M059J (cell line): ENCODE measurements at places on chromosomes 12 and 14.

GRCh38 chr14:31894351-31894750 lies 182.8 kb upstream of the ARHGAP5 start:
- DNase-seq = no peak

- DNase-seq = peak; percentile 40
Observed at GRCh38 chr14:50363714-50364111, 33.0 kb downstream of the CDKL1 start.

- no peak for DNase-seq
Observed at GRCh38 chr12:54390668-54391551, 6.4 kb upstream of the ZNF385A start.

DNA sequence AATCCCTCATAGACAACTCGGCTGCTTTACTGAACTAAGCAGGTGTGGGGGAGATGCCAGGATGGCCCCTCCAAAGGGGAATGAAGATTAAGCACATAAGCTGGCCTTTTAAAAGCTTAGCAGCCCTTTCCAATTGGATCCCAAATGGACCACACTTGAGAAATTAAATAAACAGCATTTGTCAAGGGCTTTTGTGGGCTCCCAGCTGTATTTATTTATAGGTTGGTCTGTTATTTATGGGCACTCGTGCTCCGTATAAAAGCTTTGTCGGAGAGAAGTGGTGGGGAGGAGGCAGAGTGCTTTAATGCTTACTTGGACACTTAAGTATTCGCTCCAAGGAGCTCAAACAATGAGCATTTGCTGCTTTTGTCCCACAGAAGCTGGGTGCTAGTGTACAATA lies 580.2 kb downstream of the MED13L start:
- peak; percentile 22 for DNase-seq

GRCh38 chr12:15364221-15365160 lies 42.2 kb downstream of the PTPRO start:
- DNase-seq = peak; percentile 4

GRCh38 chr14:65849091-65849490 lies 436.6 kb downstream of the FUT8 start:
- DNase-seq = no peak

DNA sequence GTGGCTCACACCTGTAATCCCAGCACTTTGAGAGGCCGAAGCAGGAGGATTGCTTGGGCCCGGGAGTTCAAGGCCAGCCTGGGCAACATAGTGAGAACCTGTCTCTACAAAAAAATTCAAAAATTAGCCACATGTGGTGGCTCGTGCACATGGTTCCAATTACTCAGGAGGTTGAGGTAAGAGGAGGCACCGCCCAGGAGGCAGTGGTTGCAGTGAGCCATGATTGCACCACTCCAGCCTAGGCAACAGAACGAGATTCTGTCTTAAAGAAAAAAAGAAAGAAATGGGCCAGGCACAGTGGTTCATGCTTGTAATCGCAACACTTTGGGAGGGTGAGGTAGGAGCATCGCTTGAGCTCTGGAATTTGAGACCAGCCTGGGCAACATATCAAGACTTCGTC lies 33.5 kb downstream of the MAP1LC3B2 start:
- DNase-seq = no peak

GRCh38 chr12:32217354-32218310 lies 111.0 kb downstream of the BICD1 start:
- DNase-seq = peak; percentile 93

DNA sequence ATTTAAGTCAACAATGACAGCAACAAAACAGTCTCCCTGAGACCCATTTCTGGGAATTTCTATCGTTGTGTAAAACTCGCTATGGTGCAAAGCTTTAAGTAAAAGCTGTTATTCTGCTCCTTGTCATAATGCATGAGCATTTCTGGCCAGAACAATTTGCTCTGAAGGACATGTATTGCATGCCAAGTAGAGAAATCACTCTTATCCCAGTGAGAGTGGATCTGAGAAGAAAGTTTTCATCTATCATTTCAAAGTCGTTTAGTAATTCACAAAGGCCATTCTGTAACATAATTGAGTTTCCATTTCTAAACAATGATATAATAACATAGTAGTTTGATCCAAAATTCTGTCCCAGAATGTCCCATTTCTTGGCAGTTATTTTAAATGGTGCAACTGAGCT lies 86.6 kb downstream of the TBC1D30 start:
- no peak for DNase-seq

DNA sequence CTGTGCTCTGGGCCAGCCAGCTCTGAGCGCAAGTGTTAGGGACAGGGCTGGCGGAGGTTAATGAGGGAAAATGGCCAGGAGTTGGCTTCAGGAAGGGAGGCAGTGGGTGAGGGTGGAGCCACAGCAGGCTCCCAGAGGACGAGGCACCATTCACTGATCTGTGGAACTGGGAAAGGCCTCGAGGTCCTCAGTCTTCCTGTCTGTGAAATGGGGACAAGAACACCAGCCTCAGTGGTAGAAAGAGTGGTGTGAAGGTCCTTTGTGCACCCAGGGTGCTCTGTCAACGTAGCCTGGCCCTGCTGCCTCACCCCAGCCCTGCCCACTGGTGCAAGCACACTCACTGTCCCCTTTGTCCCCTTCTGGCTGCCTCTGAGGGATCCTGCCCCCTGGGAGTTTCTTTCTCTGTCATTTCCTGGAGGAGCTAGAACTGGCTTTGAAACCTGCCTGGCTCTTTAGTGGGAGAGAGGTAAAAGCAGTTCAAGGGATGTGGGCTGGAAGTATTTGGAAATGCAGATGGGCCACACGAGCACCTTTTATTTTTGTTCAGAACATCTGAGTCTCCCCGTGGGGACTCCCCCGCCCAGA lies 25.0 kb downstream of the SYNDIG1L start:
- DNase-seq = no peak

DNA sequence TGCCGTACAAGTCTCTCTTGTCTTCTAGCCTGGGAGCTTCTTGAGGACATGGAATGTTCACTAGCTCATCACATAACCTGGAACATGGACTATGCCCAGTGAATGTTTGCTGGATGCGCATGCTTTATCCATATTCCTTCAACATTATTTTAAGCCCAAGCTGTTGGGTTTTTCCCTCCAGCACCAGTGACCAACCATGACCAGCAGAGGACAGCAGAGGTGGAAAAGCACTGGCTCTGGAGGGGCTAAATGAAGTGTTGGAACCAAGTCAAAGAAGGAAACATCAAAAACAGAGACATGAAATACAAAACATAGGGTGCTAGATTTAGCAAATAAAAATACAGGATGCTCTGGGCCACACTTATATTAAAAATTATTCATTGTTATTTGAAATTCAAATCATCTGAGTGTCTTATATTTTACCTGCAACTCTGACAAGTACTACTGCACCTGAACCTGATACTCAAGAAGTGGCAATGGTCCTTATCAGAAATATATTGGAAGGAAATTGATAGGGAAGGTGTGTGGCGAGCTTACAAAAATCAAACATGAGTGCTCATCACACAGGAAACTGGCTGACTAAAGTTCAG lies 23.1 kb upstream of the HELB start:
- DNase-seq = peak; percentile 7

DNA sequence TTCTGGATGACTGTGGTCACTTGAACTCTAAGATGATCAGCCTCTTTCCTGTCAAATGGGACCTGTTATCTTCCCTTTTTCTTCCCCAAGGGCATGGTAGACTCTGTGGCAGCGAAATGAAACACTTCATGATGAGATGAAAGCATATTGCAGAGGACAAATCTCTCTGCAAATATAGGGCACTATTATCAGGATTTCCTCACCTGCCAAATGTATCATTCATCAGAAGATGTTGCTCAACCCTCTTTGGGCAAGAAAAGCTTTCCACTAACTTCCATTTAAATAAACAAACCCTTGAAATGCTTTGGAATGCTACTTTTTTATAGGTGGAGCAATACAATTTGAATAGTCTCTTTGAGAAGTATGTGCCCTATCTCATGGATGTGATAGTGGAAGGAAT lies 105.0 kb downstream of the DNAH10 start:
- no peak for DNase-seq

- no peak for DNase-seq
Observed at GRCh38 chr12:75650595-75651341, 139.4 kb upstream of the KRR1 start.

DNA sequence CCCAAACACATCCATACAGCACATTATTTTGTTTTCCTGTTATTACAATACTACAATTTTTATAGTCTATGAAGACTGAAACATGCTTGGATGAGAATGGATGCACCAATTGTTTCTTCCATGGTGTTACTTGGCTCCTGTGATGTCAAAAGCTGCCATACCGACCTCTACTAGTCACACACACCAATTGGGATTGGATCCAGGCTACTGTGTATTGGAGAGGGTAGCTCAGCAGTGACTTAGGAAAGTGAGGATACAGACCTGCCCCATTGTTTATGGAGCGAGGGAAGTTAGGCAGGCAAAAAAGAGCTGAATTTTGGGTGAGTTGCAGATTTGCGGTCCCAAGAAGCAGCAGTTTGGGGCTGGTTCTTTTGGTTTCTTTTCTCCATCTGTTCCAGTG lies 30.8 kb upstream of the AKAP6 start:
- peak; percentile 19 for DNase-seq

GRCh38 chr14:90096566-90096965 lies 34.8 kb downstream of the KCNK13 start:
- no peak for DNase-seq

DNA sequence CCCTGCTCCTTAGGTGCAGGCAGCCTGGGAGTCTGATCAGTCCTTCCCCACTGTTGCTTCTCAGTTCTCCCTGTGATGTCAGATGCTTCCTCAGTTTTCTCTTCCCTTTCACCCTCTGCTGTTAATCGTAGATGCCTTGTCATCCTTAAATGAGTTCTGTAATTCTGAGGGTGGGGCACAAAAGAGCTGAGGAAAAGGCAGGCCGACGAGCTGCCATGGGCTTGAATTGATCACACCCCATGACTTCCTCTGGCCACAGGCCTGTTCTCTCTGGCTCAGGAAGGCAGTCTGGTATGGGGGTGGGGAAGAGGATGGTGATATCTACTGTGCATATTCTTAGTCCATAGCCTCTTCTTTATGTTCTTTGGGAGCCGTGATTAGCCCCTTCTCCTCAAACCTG lies 5.2 kb upstream of the AP1G2 start:
- DNase-seq = no peak

GRCh38 chr12:64993461-64993860 lies 127.6 kb downstream of the WIF1 start:
- no peak for DNase-seq

GRCh38 chr12:31482816-31483215 lies 108.1 kb downstream of the DENND5B start:
- peak; percentile 94 for DNase-seq

- DNase-seq = no peak
Observed at GRCh38 chr12:120262852-120263747, 2.4 kb downstream of the PXN start.

GRCh38 chr12:75872762-75873161 lies 158.8 kb downstream of the PHLDA1 start:
- DNase-seq = no peak

DNA sequence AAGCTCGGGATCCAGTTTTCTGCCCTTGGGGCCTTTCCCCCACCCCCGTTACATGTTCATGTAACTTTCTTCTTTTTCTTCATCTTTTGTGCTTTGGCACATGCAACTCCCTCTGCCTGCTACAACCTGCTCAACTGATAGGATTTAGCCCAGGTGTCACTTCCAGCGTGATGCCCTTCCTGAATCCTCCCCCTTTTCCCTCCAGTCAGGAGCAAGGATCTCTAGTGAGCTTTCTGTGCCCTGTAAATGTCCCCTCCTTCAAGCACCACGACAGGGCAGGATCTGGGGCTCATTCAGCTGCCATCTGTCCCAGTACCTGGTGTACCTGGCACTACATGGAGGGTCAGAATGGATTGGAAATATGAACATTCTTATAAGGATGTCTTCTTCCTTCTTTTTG lies 15.3 kb downstream of the PELI2 start:
- DNase-seq = no peak

DNA sequence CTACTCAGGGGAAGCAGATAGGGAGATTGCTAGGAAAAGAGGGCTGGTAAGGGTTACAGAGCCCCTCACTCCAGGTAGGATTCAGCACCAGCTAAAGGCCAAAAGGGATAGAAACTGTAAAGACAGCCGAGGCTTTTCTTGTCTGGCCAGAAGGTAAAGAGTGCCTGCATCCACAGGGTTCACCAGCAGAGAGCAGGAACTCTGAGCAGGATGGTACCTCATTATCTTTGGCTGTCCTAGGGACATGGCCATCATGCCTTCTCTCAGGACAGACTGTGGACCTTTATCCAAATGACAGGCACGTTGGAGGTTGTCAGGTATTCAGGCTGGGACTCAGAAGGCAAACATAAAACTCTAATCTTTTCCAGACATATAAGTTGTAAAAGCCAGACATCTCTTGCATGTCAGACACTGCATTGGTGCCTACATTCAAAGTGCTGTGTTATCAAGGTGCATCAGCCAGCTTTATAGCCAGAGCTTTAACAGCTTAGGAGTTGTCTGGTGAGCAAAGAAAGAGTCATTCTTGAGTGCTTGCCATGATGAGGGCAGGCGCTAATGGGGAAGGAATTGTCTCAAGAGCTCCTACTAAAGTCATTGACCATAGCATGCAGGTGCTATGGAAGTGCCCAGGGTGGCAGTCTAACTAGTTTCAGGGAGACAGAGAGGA lies 89.5 kb downstream of the PELI2 start:
- DNase-seq = peak; percentile 21

DNA sequence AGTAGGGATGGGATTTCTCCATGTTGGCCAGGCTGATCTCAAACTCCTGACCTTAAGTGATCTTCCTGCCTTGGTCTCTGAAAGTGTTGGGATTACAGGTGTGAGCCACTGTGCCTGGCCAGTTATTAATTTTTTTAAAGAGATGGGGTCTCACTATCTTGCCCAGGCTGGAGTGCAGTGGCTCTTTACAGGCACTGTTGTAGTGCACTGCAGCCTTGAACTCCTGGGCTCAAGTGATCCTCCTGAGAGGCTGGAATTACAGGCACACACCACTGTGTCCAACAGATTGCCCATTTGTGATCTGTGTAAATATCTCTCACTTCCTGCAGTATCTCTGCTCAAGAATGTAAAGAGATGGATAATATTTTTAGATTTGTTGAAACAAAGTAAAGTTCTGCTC lies 45.9 kb downstream of the PTPN11 start:
- no peak for DNase-seq
